Left lobe of liver (tissue), 2 donors: ENCODE measurements at places on chromosomes 2 and 18. TPM values are rescaled to one million over a fixed set of nuclear protein-coding genes. Genes with fewer than 3 reads are reported as not detected.

COBLL1 gene
- total RNA-seq = 75.0 TPM

VWA3B gene
- 0.18 TPM for total RNA-seq

TSPYL6 gene
- total RNA-seq = not detected

COL4A3 gene
- 0.55 TPM for total RNA-seq

DSG2 gene
- total RNA-seq = 10.9 TPM

IL1RL1 gene
- total RNA-seq = 2.6 TPM

ALPG gene
- total RNA-seq = not detected

SIX3 gene
- not detected for total RNA-seq

LHCGR gene
- not detected for total RNA-seq

B3GNT7 gene
- 1.6 TPM for total RNA-seq

TEX44 gene
- not detected for total RNA-seq

AGXT gene
- 1,805 TPM for total RNA-seq

IL1F10 gene
- total RNA-seq = not detected

KIDINS220 gene
- 17.9 TPM for total RNA-seq

KCTD1 gene
- total RNA-seq = 5.0 TPM

ALK gene
- total RNA-seq = not detected
